ENCODE measurements at places on chromosomes 11 and 22.

GRCh38 chr22:24291515-24292201 lies 21.0 kb downstream of the SPECC1L start:
- peak overlapping the region; percentile 46 for H3K27ac ChIP-seq
- DNase-seq: no peak
- H3K4me1 ChIP-seq: peaks cover 67% of the 10 kb centered on the region
- no peak overlapping the region for H3K4me3 ChIP-seq

- no peaks in the 10 kb centered on the region for H3K36me3 ChIP-seq
- no peaks in the 10 kb centered on the region for H3K27me3 ChIP-seq
- peak within 1 kb of the TSS; percentile 84 for H3K4me3 ChIP-seq
Measured at GRCh38 chr22:17774206-17774925, at the start of gene BID. Gene BID (minus strand): TSS chr22:17774469. CDS start chr22:17750116, 24,353 bp downstream.

DNA sequence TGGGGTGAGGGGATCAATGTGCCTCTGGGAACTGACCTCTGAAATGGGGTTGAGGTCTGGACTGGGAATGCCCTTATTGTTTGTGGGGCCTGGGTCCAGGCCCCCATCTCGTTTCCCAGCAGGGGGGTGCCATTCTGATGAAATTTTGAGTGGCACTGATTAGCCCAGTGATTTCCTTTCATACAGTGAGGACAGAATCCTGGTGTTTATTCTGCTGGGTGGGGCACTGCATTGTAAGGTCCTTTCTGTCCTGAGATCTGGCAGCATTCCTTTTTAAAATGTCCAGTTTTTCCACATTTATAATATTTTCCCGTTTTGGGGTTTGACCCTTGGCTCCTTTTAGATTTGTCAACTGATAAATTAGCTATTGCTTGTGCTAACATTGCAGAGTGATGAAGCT lies 27.1 kb downstream of the OR10A6 start:
- no peaks in the 10 kb centered on the region for H3K36me3 ChIP-seq
- H3K27me3 ChIP-seq: no peaks in the 10 kb centered on the region
- H3K4me3 ChIP-seq: no peak overlapping the region

- H3K4me3 ChIP-seq: no peak overlapping the region
- no peak for DNase-seq
- H3K27ac ChIP-seq: peak overlapping the region; percentile 54
- no peaks in the 10 kb centered on the region for H3K36me3 ChIP-seq
Measured at GRCh38 chr11:128547946-128548648, 39.3 kb downstream of the ETS1 start.

GRCh38 chr11:77130763-77131513 lies 2.9 kb downstream of the MYO7A start:
- H3K4me3 ChIP-seq: no peak overlapping the region
- no peaks in the 10 kb centered on the region for H3K36me3 ChIP-seq
- DNase-seq: peak; percentile 70
- H3K27ac ChIP-seq: no peak overlapping the region
- H3K27me3 ChIP-seq: no peaks in the 10 kb centered on the region

GRCh38 chr11:19459240-19459639 lies 218.5 kb upstream of the E2F8 start:
- H3K27ac ChIP-seq: peak overlapping the region; percentile 19
- no peak overlapping the region for H3K4me3 ChIP-seq
- no peaks in the 10 kb centered on the region for H3K27me3 ChIP-seq
- no peaks in the 10 kb centered on the region for H3K36me3 ChIP-seq

DNA sequence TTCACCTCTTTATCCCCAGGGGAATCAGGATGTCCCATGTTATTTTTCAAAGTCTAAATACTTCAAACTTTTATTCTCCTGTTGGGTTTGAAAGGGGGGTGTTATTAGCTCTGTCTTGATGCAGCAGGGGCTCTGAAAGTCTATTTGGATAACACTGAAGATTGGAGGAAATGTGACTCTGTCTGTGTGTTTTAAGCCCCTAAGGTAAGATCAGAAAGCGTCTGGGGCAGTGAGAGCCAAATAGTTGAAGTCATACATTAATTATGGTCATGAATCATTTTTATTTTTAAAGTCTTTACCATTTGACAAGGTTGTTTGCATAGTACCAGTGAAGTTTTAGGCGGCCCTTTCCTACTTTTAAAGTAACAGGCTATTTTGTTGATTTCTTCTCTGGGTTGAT lies 139.0 kb downstream of the UVRAG start:
- no peak overlapping the region for H3K4me3 ChIP-seq
- no peaks in the 10 kb centered on the region for H3K36me3 ChIP-seq
- no peaks in the 10 kb centered on the region for H3K4me1 ChIP-seq
- no peak for DNase-seq
- H3K27me3 ChIP-seq: no peaks in the 10 kb centered on the region

- no peak overlapping the region for H3K4me3 ChIP-seq
- H3K4me1 ChIP-seq: no peaks in the 10 kb centered on the region
- no peak overlapping the region for H3K27ac ChIP-seq
- DNase-seq: peak; percentile 59
- no peaks in the 10 kb centered on the region for H3K36me3 ChIP-seq
- H3K27me3 ChIP-seq: no peaks in the 10 kb centered on the region
Measured at GRCh38 chr22:30272781-30273601, 6.3 kb upstream of the OSM start.

DNA sequence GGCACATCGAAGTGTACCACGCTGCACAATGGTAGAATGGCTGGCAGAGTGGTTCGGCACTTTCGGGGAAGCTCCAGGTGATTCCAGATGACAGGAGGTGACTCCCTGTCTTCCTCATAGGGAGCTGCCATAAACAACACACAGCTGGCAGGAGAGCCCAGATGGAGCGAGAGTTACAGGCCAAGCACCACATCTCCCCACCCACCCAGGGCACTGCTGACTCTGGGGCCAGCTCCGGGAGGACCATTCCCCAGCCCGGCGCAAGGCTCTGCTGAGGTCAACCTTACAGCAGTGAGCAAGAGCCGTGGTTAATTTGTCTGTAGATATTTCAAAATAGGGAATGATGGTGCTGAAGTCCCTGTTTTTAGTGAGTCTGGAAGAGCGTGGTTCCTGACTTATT lies 78.8 kb upstream of the HMGXB4 start:
- no peaks in the 10 kb centered on the region for H3K27me3 ChIP-seq
- H3K4me3 ChIP-seq: no peak overlapping the region
- no peaks in the 10 kb centered on the region for H3K4me1 ChIP-seq
- H3K36me3 ChIP-seq: no peaks in the 10 kb centered on the region

- peaks cover 6% of the 10 kb centered on the region for H3K36me3 ChIP-seq
- H3K4me1 ChIP-seq: peaks cover 6% of the 10 kb centered on the region
- no peaks in the 10 kb centered on the region for H3K27me3 ChIP-seq
Measured at GRCh38 chr11:27362749-27363575, at the start of gene CCDC34. Gene CCDC34 (minus strand): TSS chr11:27363215. CDS start chr11:27363194, 21 bp downstream.

GRCh38 chr22:19291218-19291579 lies 320 bp downstream of the CLTCL1 start:
- peak overlapping the region; percentile 63 for H3K27ac ChIP-seq
- peak overlapping the region; percentile 57 for H3K4me3 ChIP-seq
- H3K27me3 ChIP-seq: no peaks in the 10 kb centered on the region
- peaks cover 24% of the 10 kb centered on the region for H3K4me1 ChIP-seq

GRCh38 chr22:29167032-29167911 lies 38.4 kb upstream of the EMID1 start:
- no peak overlapping the region for H3K4me3 ChIP-seq
- no peaks in the 10 kb centered on the region for H3K36me3 ChIP-seq
- no peaks in the 10 kb centered on the region for H3K27me3 ChIP-seq

DNA sequence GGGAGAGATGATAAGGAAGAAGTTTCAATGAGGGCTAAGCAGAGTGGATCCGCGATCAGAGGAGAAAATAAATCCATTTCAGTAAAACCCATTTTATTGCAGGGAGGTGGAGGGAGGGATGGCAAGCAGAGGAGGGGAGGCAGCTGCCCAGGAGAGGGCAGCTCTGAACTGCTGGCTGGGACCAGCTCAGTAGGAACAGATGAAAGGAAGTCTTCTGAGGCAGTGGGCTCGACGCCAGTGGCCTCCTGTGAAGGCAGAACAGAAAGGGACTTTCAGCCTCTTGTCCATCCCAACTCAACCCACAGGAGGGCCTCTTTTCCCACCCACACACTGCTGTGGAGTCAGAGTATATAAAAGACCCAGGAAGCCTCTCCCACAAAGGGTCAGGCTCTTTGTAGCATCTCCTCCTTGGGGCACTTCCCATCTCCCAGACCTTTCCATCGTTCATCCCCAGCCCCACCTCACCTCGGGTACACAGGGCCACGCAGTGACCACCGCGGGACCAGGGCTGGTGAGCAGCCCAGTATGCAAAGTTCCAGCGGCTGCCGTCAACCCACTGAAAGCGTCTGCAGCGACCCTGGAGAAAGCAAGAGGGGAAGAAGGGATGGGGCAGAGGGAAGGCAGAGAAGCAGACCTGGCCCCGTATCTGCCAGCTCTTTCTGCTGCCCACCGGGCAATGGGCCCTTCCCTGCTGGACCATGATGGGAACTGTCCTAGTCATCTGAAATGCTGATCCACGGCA lies 3.0 kb downstream of the PRG2 start:
- H3K4me3 ChIP-seq: no peak overlapping the region
- no peaks in the 10 kb centered on the region for H3K36me3 ChIP-seq
- DNase-seq: peak; percentile 56
- no peaks in the 10 kb centered on the region for H3K27me3 ChIP-seq
- H3K4me1 ChIP-seq: no peaks in the 10 kb centered on the region
- H3K27ac ChIP-seq: no peak overlapping the region

GRCh38 chr22:35900483-35901168 lies 128.0 kb downstream of the RBFOX2 start:
- H3K4me3 ChIP-seq: no peak overlapping the region
- H3K36me3 ChIP-seq: no peaks in the 10 kb centered on the region
- no peak for DNase-seq
- no peak overlapping the region for H3K27ac ChIP-seq
- H3K4me1 ChIP-seq: peaks cover 31% of the 10 kb centered on the region

DNA sequence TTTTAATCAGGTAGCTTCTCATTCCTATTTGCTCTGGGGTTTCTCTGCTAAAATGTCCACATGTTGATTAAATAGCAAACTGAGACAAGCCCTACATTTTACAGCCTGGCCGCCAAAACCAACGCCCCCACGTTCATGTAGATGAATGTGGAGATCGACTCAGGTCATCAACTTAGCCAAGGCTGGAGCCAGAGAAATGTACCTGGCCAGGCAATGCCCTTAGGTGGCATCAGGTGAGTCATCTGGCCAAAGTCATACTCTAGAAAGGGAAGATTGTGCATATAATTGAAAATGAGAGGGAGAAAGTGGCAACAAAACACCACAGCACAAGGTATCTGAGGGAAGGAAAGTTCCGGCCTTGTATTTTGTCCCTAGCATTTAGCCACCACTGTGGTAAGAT lies 37.1 kb upstream of the CCDC89 start:
- no peaks in the 10 kb centered on the region for H3K27me3 ChIP-seq
- no peak overlapping the region for H3K4me3 ChIP-seq
- no peaks in the 10 kb centered on the region for H3K36me3 ChIP-seq
- H3K27ac ChIP-seq: no peak overlapping the region
- H3K4me1 ChIP-seq: no peaks in the 10 kb centered on the region

DNA sequence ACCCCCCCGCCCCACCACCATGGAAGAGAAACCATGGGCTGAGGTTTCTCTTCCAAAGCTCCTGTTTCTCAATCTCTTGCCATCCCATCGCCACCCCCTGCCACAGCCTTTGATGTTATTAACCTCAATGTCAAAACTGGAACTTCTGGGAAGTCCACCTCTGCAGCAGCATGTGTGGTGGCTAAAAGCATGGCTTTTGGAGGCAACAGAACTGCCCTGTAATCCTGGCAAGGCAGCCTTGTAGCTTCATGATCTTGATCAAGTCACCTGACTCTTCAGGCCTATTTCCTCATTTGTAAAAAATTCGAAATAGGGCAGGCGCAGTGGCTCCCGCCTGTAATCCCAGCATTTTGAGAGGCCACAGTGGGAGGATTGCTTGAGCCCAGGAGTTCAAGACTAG lies 3.5 kb upstream of the COX8A start:
- no peaks in the 10 kb centered on the region for H3K27me3 ChIP-seq
- no peak overlapping the region for H3K27ac ChIP-seq
- H3K4me3 ChIP-seq: no peak overlapping the region
- no peaks in the 10 kb centered on the region for H3K36me3 ChIP-seq
- DNase-seq: no peak

DNA sequence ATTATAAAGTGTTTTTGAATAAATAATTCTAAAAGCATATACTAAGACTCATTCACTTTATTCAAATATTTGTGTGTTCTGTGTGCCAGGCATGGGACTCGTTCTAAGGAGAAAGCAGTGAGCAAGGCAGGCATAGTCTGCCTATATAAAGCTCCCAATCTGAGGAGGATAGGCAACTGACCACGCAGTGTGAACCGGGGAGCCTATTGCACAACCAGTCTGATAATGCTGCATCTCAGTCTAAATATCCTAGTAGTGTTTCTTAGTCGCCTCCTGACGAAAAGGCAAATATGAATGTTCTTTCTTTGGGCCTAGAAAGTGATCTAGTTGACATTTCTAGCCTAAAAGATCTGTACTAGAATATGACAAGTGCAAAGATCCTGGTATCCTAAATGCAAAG lies 98.3 kb downstream of the C11orf65 start:
- peaks cover 5% of the 10 kb centered on the region for H3K36me3 ChIP-seq
- no peak overlapping the region for H3K27ac ChIP-seq
- no peaks in the 10 kb centered on the region for H3K4me1 ChIP-seq
- DNase-seq: no peak

DNA sequence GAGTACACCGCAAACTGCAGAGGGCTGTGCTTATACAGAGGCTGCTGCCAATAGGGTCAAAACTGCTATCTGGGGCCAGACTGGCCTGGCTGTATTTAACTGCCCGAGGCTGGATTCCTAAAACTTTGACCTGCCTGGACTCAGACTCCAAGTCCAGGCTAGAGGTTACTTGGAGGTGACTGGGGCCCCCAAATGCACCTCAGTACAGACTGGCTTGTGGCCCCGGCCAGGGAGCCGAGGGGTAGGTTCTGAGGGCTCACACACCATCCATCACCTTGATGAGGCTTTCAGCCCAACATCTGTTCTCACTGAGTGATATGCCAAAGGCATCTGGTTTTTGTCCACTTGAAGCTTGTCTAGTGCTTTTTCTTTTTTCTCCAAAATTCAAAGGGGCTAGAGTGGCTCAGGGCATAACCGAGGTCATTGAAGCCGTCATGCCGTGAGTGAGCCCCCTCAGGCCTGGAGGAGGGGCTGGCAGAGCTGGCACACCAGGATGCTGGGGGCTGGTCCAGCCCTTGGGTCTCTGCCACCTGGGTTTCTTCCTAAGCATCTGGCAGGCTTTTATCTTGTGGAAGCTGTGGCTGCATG lies 52.4 kb upstream of the TTLL12 start:
- H3K27ac ChIP-seq: no peak overlapping the region
- no peak overlapping the region for H3K4me3 ChIP-seq
- no peaks in the 10 kb centered on the region for H3K36me3 ChIP-seq
- peaks cover 21% of the 10 kb centered on the region for H3K4me1 ChIP-seq
- no peak for DNase-seq

- no peak for DNase-seq
- H3K4me3 ChIP-seq: no peak overlapping the region
- no peaks in the 10 kb centered on the region for H3K36me3 ChIP-seq
- no peaks in the 10 kb centered on the region for H3K27me3 ChIP-seq
Measured at GRCh38 chr22:44373234-44373633, 60.5 kb upstream of the SHISAL1 start.

GRCh38 chr11:59264736-59265135 lies 52.0 kb upstream of the MPEG1 start:
- H3K36me3 ChIP-seq: no peaks in the 10 kb centered on the region
- no peak overlapping the region for H3K4me3 ChIP-seq
- H3K4me1 ChIP-seq: peaks cover 27% of the 10 kb centered on the region
- DNase-seq: no peak
